Fibroblast of lung (primary cell): ENCODE measurements at places on chromosomes 7 and 10. TPM values are rescaled to one million over a fixed set of nuclear protein-coding genes. Genes with fewer than 3 reads are reported as not detected.

- peak; percentile 7 for DNase-seq
Observed at GRCh38 chr10:24643679-24644209, 79.9 kb downstream of the ARHGAP21 start.

GRCh38 chr7:4169455-4169854 is 512.6 kb upstream of the FOXK1 start:
- no peak for DNase-seq

DNA sequence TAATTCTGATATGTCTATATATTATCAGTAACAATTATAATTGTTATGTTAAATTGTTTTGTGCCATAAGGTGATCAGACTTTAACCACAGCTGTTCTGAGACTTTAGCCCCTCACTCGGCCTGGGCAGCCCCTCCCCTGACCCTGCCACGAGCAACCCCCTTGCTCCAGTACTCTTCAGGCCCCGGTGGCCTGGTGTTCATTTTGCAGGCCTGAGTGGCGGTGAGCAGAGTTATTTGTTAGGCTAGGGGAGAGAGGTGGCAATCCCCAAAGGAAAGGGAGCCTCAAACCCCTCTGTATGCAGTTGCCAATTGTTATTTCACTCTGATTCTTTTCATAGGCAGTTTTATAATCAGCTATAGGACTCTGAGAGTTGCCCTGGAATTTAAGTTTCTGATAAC is 22.9 kb upstream of the CREB3L2 start:
- no peak for DNase-seq

The NMT2 gene
- 16.6 and 35.2 TPM in 2 replicates for polyA plus RNA-seq

GRCh38 chr10:75106242-75106641 is 5.2 kb upstream of the SAMD8 start:
- peak; percentile 18 for DNase-seq

DNA sequence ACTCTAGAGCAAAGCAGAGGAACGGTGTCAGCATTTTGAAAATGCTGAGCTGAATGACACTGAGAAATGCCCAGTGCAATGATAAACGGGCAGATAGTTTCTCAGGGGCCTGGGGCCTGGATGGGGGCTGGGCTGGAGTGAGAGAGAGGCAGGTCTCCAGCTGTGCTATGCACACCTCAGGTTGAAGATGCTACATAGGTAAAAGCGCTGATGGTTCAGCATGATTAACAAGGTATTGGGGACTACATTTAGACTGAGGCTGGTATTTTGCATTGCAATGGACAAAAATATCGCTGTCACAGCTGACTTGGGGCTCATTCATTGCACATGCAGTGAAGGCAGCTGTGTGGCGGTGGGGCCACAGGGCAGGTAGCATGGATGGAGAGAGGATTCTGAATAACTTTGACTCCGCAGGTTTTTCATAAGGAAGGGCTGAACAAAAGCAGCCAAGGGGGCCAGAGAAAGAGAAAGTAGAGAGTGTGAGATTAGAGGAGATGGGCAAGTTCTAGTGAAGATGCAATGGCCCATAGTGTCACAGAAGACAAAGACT is 290.8 kb upstream of the ZNF32 start:
- DNase-seq, result no peak

DNA sequence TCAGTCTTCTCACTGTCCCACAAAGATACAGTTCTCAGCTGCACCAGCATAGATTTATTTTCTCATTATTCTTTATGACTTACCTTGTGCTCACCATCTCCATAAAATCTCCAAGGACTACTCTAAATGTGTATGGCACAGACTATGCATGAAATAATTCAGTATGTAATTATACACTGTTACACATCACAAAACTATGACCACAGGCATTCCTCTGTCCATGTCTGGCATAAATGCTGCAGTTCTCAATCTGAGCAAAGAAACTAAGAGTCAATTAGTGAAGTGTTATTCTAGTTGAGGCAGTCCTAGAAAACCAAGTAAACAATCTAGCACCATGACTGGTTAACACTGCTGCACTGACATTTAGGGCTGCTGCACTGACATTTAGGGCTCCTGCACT is 2.7 kb downstream of the CYCS start:
- DNase-seq, result no peak

The STEAP2 gene
- polyA plus RNA-seq, result 11.4 and 16.5 TPM in 2 replicates

DNA sequence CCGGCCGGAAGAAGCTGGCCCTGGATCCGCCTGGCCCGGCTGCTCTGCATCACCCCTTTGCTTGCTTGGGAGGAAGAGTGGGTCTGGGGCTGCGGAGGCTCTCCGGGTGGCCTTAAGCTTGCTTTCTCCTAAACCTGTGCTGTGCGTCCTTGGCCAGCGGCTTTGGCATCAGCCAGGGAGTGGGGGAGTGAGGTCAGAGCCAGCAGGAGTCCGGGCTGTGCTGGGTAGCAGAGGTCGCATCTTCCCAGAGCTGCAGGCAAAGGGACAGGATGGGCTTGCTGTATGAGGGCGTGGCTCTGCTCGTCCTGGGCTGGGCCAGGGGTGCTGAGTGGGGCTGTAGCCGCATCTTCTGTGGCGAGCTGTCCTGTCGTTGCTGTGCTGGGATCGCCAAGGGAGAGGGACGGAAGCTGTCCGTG is 21.1 kb downstream of the BNIP3 start:
- no peak for DNase-seq

The OR2A1 gene
- polyA plus RNA-seq, result 0.07 TPM in 1 of 2 replicates, not detected in the other

- peak; percentile 46 for DNase-seq
Observed at GRCh38 chr7:135991906-135992305, 14.7 kb upstream of the MTPN start.

DNA sequence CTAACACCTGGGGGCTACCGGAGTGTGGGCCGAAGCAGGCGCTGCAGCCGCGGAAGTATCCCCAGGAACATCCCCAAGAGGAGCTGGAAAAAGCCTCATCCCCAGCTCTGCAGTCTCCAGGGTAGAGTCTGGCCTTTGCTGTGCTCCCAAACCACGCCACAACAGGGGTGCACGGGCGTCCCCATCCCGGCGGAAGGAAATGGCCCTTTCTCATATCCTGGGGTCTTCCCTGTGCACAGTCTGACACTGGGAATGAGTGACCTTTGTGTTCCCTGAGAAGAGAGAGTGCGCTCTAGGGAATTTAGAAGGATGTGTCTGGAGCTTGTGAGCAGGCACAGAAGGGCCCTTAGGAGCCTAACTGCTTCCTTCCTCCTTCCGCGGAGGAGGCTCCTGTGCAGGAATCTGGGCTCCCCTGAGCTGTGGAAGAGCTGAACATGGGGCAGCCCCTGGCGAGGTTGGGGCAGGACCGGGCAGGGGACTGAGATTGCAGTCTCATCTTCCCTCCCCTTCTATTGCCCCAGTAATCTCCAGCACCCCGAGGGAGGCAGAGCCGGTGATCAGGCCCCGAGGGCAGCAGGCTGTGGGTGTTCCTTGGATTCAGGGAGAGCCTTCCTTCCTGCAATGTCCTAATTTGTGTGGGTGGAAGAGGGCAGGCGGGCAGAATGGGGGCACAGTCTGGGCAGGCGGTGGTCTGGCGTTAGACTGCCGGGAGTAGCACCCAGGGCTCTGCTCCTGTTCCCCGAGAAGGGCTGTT is 1.3 kb downstream of the REPIN1 start:
- no peak for DNase-seq

- peak; percentile 50 for DNase-seq
Observed at GRCh38 chr10:44520651-44521050, 135.8 kb upstream of the CXCL12 start.

- DNase-seq, result peak; percentile 6
Observed at GRCh38 chr10:47013507-47014154, 102.4 kb downstream of the PTPN20 start.

The GHRHR gene
- polyA plus RNA-seq, result not detected in 2 replicates

The SSC4D gene
- 0.42 and 0.45 TPM in 2 replicates for polyA plus RNA-seq

The CTAGE4 gene
- polyA plus RNA-seq, result 0.58 TPM in 1 of 2 replicates, not detected in the other

DNA sequence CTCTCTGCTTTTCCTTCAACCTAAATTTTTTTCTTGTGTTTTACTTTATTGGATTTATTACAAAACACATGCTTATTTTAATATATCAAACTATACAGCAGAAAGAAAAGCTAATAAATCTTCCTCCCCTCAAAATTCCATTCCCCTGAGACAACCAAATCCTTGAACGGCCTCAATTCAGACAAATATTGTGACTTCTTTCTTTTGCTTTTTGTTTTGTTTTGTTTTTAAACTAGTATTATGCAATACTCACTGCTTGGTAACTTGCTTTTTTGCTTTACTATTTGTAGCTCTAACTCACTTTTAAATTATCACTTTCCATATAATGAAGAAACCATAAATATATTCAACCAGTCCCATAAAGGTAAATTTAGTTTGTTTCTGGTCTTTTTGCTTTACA is 59.4 kb upstream of the CDK1 start:
- DNase-seq, result peak; percentile 53

DNA sequence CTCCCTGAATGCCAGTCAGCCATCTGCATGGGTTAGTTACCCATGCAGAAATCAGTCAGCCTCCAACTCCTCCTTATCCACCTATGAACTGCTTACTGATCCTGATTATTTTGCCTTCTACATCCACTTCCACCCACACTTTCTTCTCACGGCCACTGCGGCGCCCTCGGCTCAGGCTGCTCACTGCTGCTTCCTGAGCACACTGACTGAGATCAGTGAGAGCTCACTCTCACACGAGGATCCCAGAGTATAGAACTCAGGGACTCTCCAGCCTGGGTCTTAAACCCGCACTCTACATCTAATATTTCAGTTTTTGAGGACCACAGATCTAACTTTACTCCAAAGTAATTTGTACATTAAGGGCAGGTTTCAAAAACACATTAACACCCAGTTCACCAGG is 64.4 kb downstream of the GRB10 start:
- no peak for DNase-seq

The SLC26A5 gene
- not detected in 2 replicates for polyA plus RNA-seq

GRCh38 chr7:1925973-1926907 is 256.2 kb downstream of the ELFN1 start:
- no peak for DNase-seq

- no peak for DNase-seq
Observed at GRCh38 chr10:130801784-130802183, 509.7 kb downstream of the TCERG1L start.

GRCh38 chr7:114081606-114082425 is 163.0 kb upstream of the PPP1R3A start:
- DNase-seq, result peak; percentile 89

DNA sequence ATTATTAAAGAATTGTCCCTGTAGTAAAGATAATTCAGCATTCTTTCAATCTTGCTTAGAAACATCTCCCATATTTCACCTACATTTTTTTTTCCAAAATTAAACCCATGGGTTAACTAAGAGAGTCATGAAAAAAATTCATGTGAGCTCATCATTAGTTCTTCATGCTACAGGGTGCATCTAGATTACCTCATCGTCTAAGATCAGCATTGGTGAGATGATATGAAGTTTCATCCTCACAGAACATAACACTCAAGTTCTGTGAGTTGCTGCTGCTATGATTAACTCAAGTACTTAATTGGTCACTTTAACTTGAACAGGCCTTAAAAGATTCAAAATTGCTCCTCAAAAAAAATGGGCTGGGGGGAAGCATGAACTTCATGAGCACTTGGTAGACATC is 50.0 kb downstream of the RAB11FIP2 start:
- no peak for DNase-seq

The TNPO3 gene
- polyA plus RNA-seq, result 39.1 and 47.7 TPM in 2 replicates

DNA sequence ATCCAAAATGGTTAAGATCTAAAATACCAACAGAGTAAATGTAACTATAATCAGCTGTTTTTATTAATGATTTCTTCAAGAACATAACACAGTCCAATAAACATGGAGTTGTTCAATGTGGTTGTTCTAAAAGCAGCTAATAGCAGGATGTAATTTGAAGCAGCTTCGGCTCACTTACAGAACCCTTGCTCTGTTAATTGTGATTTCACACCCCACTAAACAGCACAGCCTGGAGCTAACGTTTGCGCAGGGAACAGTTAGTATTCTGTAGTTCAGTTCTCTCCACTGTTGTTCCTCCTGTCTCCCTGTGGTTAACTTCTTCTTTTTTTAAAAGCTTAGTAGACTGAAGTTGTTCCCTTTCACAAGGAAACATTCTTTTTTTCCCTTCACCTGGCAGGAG is 104.0 kb downstream of the GRM3 start:
- DNase-seq, result no peak

DNA sequence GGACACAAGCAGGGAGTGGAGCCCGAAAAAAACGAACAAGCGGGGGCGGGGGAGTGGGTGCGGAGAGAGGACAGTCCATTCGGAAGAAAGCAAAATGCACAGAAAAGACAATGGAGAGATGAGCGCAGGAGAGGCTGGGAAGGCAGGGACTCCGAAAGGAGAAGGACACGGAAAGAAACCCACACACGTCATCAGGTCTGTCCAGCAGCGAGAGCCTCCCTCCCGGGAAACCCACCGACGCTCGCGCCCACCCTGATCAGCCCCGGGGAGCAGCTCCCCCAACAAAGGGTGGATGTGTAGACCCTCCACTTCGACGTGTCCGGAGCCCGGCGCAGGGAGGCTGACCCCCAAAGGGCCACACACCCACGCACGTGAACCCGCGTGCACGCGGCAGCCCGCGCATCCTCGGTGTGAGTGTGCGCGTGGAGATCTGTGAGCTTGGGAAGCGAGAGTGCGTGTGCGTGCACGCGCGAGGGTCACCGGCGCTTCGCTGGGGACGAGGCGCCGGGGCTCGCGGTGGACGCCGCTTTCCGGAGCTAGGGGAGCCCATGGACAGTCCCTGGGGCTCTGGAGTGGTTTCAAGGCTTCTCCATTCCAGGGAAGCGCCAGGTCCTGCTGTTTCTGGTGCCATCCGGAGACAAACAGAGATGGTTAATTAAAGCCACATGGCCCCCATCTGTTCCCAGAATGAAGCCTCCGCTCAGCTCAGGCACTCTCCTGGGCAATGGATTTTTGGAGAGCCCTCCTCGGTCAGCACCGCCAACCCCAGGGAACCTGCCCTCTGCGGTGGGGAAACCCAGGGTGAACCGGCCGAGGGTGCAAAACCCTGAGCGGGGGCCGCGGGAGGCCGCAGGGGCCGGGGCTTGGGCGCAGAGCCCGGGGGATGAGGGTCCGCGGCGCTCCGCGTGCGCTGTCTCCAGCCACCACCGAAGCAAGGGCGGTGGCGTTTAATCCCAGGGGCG is 916 bp downstream of the LAMB1 start:
- DNase-seq, result peak; percentile 34

- no peak for DNase-seq
Observed at GRCh38 chr7:1674161-1675035, 4.3 kb downstream of the ELFN1 start.

The ECHS1 gene
- polyA plus RNA-seq, result 71.9 and 89.3 TPM in 2 replicates

DNA sequence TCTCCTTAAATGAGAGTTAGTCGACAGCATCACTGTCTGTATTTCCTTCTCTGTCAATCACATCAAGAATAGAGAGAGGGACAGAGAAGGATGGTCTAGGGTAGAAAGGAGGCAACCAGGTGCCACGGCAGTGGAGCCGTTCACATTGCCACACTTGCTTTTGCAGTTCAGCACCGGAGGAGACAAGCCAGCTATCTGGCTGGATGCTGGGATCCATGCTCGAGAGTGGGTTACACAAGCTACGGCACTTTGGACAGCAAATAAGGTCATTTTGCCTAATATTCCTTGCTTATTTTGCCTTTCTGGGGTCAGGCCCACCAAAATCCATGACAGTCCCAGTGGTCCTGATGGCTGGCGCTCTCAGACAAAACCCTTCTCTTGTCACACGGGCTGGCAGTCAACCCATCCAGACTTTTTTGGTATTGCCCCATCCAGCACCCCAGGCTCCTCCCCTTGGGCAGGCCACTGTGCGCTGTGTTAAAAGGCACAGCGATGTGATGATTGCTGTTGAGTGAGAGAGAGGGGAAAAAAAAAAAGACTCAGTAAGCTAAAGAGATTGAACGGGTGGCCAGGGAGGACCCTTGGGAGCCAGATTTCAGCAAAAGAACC is 8.4 kb downstream of the CPA2 start:
- DNase-seq, result no peak

The WIPF3 gene
- 0.02 TPM in 1 of 2 replicates, not detected in the other for polyA plus RNA-seq
